ENCODE measurements at places on chromosomes 6 and 20.

DNA sequence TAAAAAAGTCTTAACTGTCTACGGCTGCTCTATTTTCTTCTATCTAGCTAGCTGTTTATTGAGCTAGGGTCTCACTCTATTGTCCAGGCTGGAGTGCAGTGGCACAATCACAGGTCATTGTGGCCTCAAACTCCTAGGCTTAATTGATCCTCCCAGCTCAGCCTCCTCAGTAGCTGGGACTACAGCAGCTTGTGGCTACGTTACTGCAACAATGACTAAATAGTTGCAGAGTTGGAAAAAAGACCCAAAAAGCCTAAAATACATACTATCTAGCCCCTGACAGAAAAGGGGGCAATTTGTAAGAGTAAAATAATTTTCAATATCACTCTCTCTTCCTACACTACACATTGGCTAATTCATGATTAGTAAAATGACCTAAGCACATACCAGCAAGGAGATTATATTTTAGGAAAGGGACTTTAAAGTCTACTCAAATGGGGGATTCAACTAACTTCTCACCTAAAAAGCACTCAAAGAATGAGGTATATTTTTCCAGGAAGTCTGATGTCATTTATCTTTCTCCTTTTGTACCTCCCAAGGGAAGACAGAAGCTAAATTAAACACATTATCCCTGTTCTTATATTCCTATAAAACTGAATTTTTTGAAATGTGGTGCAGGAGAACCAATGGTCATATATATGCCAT is 82.8 kb downstream of the ZMYND8 start:
- no peak for DNase-seq

GRCh38 chr20:53080687-53080962 is 108.5 kb downstream of the TSHZ2 start:
- no peak for DNase-seq

GRCh38 chr6:39388606-39389483 is 66.3 kb upstream of the KCNK16 start:
- DNase-seq: no peak

DNA sequence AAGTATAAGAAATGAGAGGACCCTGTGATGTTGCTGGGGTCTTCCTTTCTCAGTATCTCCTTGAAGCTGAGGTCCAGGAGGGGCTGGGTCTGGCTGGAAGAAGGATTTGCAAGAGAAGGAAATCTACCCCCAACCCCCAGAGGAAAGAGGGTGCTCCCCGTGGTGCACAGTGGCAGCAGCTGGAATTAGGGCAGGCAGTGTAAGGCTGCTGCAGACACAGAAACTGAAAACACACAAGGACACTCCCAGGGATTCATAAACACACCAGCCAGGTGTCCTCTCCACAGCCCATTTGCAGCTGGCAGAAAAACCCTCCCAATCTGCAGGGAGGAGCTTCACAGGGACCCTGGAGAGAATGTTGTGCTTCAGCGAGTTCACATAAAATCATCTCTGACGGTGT is 297.2 kb downstream of the CDH26 start:
- no peak for DNase-seq

DNA sequence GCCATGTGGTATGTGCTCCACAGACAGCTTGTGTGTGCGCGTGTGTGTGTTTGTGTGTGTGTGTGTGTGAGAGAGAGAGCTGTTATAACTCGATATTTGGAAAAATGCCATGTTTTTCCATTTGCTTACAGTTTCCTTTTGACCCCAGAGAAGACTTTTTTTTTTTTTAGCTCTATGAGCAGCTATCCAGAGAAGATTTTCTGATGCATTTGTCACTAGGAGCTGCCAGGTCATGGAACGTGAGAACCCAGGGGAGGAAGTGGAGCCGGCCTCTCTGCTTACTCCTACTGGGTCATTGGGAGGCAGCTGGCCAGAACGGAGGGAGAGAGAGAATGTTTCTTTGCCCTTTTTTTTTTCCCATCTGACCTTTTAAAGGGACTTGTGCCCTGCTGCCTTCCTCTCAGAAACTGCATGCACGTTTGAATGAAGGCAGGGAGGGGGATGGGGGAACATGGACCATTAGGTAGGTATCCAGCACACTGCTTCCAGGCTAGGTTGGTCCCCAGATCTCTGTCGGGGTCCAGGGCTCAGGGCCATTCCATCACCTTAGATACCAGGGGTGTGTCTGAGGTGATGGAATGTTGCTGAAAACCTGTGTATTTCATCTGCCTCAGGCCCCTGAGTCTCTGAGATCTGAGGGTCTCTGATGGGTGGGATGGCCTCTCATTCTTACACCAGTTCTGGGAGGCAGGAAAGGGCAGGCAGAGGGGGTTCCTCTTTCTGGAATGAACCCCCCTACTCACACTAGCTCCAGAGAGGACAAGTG is 11.2 kb upstream of the MRPS18A start:
- no peak for DNase-seq

- DNase-seq: no peak
Observed at GRCh38 chr20:24376311-24377099, 92.9 kb upstream of the SYNDIG1 start.

DNA sequence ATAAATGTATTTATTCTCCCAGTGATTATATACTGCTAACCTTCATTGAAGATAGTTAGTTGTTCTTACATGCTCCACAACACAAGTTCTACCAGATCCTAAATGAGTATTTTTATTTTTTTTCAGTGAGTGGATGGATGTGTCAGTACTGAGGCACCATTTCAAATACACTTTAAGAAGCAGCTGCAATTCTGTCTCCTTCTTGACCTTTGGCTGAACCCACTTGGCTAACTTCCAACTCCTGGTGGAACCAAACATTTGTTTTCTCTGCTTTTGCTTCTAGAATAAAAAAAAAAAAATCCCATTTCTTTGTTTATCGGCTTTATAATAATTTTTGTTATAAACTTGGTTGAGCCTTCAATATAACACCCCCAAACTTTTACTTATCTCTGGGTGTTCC is 458.3 kb upstream of the MAP3K7 start:
- no peak for DNase-seq

DNA sequence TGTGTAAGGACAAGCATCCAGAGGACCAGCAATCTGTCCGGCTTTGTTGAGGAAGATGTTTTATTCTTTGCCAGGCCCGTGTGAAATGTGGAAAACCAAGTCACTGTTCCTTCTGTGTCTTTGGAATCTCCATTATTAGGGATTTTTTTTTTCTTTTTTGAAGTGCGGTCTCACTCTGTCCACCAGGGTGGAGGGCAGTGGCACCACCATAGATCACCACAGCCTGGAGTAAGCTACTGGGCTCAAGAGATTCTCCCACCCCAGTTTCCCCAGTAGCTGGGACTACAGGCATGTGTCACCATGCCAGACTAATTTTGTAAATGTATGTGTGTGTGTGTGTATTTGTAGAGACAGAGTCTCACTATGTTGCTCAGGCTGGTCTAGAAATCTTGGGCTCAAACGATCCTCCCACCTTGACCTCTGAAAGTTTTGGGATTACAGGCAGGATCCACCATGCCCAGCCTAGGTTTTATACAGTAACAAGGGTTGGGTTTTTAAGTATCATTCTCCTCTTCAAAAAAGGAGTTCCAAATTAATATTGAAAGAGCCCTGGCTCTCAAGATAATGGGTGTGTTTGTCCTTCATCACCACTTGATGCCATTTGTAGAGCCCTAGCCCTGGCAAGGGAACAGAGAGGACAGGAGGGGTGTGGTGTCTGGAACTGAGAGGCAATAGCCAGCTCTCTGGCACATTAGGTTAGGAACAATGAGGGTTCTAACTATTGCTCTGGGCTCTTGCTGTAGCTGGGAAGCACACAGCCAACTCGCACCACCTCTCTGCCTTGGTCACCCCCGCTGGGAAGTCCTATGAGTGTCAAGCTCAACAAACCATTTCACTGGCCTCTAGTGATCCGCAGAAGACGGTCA is 3.1 kb downstream of the LAMP5 start:
- no peak for DNase-seq

- DNase-seq: no peak
Observed at GRCh38 chr20:52941808-52942207, 30.4 kb upstream of the TSHZ2 start.

GRCh38 chr6:170134031-170134470 is 156.8 kb downstream of the DLL1 start:
- DNase-seq: no peak

DNA sequence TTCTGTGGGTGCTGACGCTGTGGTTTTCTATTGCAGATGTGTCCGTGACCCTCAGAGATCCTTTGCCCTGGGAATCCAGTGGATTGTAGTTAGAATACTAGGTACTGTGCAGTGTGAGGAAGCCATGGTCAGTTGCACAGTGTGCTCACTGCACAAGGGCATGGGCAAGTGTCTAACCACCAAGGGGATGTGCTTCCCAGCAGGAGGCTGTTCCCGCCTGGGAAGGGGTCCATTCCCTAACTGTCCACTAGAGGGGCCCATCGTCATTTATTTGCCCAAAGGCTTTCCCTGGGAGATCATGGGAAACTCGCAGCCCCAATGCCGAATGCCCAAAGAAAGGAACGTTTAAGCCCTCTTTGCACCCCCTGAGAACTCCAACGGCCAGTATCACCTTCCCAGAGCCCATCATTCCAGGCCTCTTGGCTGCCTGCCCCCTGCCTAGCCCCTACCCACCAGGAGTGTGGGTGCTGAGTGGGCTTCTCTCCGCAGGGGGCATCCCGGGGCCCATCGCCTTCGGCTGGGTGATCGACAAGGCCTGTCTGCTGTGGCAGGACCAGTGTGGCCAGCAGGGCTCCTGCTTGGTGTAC is 26.2 kb downstream of the SLCO4A1 start:
- no peak for DNase-seq

GRCh38 chr6:35496841-35497570 is at the start of gene TEAD3:
TEAD3 (minus strand) TSS chr6:35497079.
- peak; percentile 31 for DNase-seq

- no peak for DNase-seq
Observed at GRCh38 chr6:110054664-110055386, 76.7 kb downstream of the GPR6 start.

DNA sequence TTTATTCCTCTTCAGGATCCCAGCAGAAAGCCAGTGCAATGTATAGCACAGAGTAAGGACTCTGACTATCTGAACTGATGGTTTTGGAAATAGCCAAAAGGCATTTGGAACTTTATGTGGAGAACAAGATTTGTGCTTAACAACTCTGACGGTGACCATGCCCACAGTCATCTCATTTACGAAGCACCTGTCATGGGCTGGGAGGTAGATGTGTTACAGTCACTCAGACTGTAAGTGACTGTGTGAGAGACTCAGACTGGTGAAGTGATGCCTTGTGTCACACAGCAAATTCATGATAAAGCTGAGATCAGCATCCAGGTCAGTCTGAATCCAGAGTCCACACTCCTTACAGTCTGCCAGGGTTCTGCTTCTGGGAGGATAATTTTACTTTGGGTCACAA is 23.9 kb upstream of the FAM83C start:
- no peak for DNase-seq

GRCh38 chr6:19349429-19349828 is 487.7 kb upstream of the ID4 start:
- DNase-seq: no peak

GRCh38 chr20:58058421-58059259 is 169.8 kb downstream of the ANKRD60 start:
- DNase-seq: no peak

DNA sequence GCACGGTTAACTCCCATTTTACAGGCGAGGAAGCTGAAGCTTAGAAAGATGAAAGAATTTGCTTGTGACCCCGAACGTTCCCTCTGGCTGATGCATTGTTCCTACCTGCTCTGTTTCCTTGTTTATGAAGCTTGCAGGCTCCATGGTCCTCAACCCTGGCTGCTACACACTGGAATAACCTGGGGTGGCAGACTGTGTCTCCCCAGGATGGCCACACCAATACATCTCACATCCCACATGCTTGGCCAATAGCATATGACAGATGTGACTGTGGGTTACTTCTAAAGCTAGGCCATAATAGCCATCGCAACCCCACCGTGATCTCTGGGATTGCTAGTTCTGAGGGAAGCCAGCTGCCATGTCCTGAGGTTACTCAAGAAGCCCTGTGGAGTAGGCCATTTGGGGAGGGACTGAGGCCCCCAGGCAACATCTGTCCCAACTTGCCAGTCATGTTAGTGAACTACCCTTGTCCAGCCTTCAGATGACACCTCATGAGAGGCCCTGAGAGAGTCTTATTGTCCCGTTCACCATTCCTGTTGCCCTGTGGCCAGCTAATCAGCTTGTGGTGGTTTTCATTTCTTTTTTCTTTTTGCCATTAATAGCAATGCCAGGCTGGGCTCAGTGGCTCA is 6.7 kb upstream of the FAM110A start:
- DNase-seq: no peak

DNA sequence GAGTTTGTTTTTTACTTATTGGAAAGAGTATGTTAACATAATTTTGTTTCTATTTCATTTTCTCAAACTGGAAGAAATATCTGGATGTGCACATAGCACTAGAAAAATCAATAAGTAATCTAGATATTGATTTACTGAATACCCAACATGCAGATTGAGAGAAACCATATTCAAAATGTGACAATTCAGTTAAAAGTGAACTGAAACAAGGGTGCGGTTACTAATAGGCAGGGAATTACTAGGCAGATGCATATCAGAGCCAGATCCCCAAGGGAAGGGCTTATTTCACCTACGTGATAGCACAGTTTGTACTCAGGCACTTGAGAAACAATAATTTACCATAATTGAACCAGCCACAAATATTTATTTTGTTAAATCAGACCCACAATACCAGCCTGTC is 493.1 kb upstream of the FLRT3 start:
- DNase-seq: no peak

GRCh38 chr6:34225551-34225950 is 11.1 kb upstream of the HMGA1 start:
- DNase-seq: no peak

DNA sequence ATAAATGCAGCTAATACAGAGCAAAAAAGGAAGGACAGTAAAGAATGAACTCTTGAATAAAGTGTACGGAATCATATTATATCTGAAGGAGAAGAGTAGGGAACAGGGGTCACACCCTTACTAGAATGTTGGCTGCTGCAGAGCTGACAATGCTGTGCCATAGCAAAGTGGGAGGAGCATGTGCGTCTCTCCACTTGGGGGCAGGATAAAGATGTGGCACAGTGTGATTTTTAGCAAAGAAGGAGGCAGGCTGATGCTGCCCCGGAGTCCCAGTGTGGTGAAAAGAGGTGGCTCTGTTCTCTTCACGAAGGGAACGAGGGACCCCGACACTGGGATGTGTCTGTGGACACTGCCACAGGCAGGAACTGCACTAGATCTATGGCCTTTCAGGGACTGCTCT is 67.5 kb downstream of the INSM1 start:
- DNase-seq: no peak

Data from stimulated activated CD4-positive, alpha-beta T cell treated with anti-CD3 and anti-CD28 coated beads, Interleukin-1b, Interleukin-23, amount 100 ng/mL, for 1 hour (primary cell).